ENCODE measurements at places on chromosomes 16 and 17.

DNA sequence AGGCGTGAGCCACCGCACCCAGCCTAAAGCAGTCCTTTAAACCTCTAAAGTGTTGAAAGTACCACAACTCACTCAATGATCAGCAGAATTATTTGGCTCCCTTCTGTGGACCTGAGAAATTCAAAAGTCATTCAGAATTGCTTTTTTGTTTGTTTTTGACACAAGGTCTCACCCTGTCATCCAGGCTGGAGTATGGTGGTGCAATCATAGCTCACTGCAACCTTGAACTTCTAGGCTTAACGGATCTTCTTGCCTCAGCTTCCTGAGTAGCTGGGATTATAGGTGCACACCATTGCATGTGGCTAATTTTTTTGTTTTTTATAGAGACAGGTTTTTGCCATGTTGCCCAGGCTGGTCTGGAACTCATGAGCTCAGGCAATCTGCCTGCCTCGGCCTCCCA, 44.3 kb downstream of the TRAF4 start:
- DNase-seq: no peak

DNA sequence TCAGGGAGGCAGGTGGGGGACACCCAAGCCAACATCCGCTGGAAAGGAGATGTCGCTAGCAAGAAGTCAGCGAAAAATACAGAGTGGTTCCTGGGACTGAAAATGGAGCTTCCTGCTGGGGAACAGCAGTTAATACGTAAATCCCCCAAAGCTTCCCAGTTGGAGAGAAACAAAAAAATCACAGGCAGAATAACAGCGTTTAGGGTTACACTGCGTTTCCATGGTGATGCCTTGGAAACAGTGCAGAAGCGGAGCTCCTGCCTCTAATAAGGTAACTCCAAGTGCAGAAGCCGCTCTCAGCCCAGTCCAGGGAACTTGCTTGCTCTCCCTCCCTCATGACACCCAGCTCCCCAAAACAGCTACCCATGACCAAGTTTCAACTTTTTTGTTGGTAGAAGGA, 73.4 kb downstream of the PLD6 start:
- no peak for DNase-seq

GRCh38 chr17:32542186-32542585, 55.4 kb downstream of the CDK5R1 start:
- DNase-seq: no peak

DNA sequence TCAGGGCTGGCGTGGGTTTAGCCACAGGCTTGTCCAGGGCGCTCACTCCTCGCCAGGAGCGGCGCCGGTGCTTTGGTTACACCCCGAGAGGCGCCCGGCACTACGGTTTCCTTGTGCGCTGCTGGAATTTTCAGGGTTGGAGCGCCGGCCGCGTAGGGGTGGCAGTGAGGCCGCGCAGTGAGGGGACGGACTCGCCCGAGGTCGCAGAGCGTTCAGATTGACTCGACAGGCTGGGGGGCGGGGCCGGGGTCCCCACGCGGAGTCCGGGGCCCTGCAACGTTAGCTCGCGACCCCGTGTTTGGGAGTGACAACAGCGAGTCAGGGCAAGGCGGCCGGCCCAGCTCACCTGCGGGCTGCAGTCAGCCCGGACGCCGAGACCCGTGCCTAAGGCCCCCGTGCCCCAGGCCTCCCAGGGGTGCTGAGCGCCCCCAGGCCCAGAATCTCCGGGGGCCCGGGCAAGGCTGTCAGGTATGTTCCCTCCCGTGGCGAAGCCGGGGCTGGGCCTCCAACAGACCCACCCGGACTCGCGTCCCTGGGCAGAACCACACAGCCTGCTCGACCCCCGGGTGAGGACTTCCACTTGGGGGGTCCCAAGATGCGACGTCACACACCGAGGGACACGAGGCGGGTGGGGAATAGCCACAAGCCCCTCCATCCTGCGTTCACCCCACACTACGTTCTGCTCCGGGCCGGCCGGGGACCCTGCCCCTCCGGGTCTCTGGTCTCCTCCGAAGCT, 1.3 kb upstream of the ACTG1 start:
- DNase-seq: no peak

DNA sequence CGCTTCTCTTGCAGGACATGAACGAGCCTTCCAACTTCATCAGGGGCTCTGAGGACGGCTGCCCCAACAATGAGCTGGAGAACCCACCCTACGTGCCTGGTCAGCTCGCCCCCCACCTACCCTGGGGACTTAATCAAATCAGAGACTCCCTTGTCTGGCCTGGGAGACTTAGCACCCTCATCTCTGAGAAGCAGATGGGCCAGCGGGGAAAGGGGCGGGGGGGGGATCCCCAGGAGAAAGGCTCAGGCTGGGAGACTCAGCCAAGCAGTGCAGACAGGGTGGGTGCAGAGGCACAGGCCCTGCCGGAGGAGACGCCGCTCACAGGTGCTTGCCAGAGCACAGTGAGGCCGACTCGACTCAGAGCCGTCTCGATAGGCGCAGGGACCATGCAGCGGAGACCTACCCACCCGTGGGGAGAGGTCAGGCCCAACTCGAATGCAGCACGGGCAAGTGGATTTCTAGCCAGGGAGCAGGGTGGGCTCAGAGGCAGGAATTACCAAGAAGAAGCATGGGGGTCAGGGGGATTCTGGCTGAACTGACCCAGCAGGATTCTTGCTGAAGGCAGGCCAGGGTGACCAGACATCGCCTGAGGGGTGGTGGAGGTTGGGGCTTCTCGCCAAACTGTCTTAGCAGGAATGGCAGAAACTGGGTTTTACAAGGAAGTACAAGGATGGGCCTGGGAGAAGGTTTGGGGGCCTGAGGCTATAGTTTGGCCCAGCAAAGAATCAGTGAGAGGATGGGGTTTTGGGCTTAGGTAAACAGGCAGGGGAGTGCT, 9.7 kb downstream of the GAA start:
- DNase-seq: no peak

DNA sequence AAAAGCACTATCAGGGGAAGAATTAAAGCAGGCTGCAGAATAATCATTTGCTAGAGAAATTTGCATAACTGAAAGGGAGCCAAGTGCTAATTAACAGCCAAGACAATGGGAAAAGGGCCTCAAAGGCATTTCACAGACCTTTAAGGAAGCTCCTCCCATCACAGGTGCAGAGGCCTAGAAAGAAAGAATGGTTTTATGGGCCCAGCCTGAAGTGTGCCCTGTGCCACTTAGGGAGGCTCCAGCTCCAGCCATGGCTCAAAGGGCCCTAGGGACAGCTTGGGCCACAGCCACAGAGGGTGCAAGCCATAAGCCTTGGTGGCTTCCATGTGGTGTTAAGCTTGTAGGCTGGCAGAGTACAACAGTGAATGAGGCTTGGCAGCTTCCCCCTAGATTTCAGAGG, 50.1 kb downstream of the RNF112 start:
- no peak for DNase-seq

DNA sequence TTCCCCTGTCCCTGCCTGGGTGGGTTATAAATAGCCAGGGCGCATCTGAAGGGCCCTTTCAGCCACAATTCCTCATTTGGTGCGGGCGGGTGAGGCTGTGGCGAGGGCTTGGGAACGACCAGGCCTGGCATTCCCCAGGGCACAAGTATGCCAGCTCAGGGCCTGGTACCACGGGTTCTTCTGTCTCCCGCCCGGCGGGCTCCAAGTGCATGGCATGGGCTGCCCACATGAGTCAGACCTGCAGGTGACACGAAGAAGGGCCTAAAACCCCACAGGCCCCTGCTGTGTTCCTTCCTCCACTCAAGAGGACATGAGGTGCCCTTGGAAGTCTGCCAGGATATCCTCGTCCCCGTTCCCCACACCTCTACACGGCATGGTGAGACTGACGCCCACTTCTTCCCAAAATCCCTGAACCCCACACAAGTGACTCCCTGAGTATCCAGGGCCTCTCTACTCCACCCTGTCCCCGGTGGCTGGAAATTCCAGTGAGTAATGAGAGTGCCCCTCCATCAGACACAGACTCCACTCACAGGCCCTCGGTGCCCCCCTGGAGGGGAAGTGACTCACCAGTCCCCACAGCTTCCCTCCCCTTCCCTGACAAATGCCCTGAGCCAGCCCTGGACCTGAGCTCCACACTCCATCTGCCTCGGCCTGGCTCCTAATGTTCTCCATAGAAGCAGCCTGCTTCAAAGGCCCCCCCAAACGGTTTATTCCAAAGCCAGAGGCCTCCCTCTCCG, 68.8 kb downstream of the ABR start:
- DNase-seq: no peak

DNA sequence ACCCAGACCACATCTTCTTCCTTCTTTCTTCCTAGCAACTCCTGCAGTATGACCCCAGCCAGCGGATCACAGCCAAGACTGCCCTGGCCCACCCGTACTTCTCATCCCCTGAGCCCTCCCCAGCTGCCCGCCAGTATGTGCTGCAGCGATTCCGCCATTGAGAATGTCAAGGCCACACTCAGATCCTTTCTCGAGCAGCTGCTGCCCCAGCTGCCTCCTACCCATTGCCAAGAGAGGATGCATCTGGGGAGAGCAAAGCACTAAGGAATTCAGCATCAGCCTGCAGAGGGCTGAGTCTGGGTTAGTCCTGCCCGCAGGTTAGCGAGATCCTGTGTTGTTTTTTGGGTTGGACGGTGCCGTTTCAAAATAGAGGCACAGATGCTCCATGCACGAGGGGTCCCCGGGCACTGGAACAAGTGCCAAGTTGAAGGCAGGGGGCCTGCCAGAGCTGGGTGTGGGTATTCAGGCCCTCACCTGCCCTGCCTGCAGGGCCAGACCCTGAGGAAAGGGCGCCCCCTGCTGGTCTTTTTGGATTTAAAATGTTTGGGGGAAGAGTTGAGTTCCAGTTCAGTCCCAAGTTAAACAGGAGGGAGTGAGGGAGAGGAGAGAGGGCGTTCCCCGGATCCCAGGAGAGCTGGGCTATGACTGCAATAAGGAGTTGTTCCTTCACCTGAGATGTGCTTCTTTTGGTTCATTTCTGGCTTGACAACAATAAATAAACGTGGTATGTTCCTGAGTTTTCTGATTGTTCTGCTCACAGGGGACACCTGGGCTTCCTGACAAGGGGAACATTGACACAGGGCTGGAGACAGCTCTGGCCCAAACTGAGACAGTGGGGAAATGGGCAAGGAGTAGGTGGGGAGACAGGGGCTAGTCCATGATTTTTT, 4.9 kb downstream of the CDK3 start:
- peak; percentile 84 for DNase-seq

DNA sequence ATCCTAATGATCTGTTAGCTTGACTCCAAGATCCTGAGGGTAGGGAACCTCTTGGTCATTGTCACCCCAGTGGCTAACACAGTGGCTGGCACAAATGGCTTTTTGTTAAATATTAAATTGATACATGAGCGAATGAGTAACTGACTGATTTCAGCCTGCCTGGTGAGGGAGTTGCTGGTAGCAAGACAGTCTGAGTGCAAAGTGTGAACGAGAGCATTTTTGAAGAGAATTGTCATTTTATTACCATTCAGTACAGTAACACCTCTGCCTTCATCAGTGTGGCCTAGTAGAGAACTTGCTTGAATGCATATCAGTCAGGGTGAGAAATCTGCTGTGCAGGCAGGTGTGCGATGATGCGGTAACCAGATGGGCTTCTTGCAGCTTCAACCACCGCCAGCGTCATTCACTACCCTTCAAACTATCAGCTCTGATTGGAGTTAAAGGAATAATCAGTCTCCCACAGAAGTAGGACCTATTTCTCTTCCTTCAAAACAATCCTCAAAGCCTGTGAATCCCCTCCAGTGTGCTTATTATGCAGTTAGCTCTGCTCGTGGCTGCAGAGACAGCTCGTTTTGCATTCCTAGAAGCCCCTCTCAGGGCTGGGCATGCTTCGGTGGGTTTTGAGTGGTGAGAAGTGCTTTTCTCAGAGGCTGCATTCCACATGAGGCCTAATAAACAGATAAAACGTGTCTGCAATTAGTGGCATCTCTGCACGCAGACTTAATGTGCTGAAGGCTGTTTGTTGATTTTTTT, 29.0 kb downstream of the HEXIM2 start:
- DNase-seq: no peak

GRCh38 chr17:47692895-47693730, 848 bp upstream of the TBKBP1 start:
- no peak for DNase-seq
